Mesothelial cell of epicardium (in vitro differentiated cells): ENCODE measurements at places on chromosomes 11 and 22. TPM values are rescaled to one million over a fixed set of nuclear protein-coding genes. Genes with fewer than 3 reads are reported as not detected.
A peak's percentile ranks its signal among the peaks of the same experiment; 100 is the strongest.

FGF19 gene
- not detected in 3 replicates for total RNA-seq

GALNT18 gene
- 3.8 to 4.2 TPM (median 3.9 TPM) in 3 replicates for total RNA-seq

GRCh38 chr11:45361551-45361950, 75.4 kb upstream of the SYT13 start:
- H3K27me3 ChIP-seq = peaks cover 48% of the 10 kb centered on the region
- H3K4me1 ChIP-seq = peaks cover 3% of the 10 kb centered on the region
- no peak overlapping the region for H3K27ac ChIP-seq
- no peak for DNase-seq
- H3K4me3 ChIP-seq = no peak overlapping the region

- H3K4me1 ChIP-seq = no peaks in the 10 kb centered on the region
- no peak overlapping the region for H3K27ac ChIP-seq
- H3K4me3 ChIP-seq = no peak overlapping the region
- H3K27me3 ChIP-seq = no peaks in the 10 kb centered on the region
These were observed 50.6 kb upstream of the PPARA start for GRCh38 chr22:46099740-46100139.

- peak; percentile 61 for DNase-seq
- H3K27me3 ChIP-seq = no peaks in the 10 kb centered on the region
- no peak overlapping the region for H3K4me3 ChIP-seq
- peaks cover 8% of the 10 kb centered on the region for H3K4me1 ChIP-seq
- H3K27ac ChIP-seq = no peak overlapping the region
These were observed 98.8 kb downstream of the MED15 start for GRCh38 chr22:20606041-20606783.

DNA sequence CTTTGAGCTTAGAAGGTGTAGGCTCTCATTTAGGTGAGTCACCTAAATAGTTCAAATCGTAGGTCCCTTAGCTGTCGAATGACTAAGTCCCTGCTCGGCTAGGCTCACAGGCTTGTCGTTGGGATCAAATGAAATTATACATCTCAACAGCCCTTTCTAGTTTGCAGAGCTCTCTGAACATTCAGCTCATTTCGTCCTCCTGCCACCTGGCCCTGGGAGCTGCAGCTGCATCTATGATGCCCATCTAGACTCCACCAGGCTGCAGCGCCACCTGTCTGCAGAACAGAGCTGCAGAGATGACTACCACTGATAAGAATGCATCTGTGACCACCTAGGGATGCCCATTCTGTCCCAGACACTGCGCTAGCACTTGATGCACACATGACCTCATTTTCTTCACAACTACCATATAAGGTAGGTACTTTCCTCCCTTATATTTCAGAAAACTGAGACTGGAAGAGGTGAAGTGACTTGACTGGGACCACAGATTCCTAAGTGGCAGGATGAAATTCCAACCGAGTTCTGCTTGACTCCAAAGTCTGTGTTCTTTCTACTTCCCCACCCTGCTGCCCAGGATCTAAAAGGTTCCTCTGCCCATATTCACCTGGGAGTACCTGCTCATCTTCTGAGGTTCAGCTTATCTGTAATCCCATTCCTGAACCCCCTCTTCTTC, 141.1 kb upstream of the NARS2 start:
- peak; percentile 33 for DNase-seq
- no peak overlapping the region for H3K27ac ChIP-seq
- no peak overlapping the region for H3K4me3 ChIP-seq
- peaks cover 29% of the 10 kb centered on the region for H3K36me3 ChIP-seq
- H3K4me1 ChIP-seq = no peaks in the 10 kb centered on the region

- peak overlapping the region; percentile 20 for H3K27ac ChIP-seq
- H3K4me3 ChIP-seq = no peak overlapping the region
- H3K4me1 ChIP-seq = peaks cover 57% of the 10 kb centered on the region
- no peaks in the 10 kb centered on the region for H3K27me3 ChIP-seq
- H3K36me3 ChIP-seq = peaks cover 4% of the 10 kb centered on the region
These were observed 41.6 kb downstream of the PITPNB start for GRCh38 chr22:27877501-27877900.
